Stimulated activated CD4-positive, alpha-beta T cell treated with anti-CD3 and anti-CD28 coated beads, Interleukin-12 subunit alpha, Interleukin-12 subunit beta, amount 100 ng/mL, for 4 hours (primary cell): ENCODE measurements at places on chromosomes 5 and 9.

DNA sequence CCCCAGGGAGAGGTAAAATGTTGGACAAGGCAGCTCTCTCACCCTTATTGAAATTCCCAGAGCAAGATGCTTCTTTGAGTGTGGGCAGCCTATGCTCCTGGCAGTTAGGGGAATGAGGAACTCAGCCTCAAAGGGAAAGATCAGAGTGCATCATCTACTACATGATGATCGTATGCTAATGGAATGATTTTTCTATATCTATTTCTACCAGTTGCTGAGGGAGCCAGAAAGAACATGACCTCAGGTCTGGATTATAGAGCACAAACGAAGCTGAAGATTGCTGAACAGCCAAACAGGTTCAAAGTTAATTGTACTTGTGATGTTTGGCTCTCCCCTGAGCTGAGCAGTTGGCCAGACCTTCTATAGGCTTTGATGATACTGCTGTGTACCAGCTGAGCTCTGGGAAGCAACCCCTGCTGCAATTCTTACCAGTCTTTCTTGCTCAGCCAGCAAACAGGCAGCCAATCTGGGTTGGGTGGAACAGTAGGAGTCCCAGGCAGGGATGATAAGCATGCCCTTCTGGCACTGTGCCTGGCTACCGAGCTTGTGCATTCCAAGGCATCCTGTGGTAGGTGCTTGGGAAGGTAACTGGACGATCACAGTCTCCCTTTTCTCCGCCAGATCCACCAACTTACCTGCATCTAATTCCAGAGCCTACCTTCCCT, 10.3 kb upstream of the FBXL7 start:
- no peak for DNase-seq

DNA sequence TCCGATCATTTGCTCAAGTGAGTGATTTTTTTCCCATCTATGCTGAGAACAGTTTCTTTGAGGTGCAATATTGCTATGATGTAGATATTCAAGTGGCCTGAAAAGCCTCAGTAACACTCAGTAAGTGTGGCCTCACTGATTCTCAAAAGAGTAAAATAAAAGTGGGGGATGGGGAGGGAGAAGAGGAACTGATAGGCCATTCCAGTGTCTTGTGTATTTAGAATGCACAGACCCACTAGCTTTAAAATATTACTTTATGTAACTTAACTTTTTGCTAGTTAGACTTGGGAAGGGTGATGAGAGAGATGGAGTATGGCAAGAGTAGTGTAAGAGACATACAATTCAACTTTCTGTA, 79.5 kb upstream of the ZNF608 start:
- DNase-seq: no peak

DNA sequence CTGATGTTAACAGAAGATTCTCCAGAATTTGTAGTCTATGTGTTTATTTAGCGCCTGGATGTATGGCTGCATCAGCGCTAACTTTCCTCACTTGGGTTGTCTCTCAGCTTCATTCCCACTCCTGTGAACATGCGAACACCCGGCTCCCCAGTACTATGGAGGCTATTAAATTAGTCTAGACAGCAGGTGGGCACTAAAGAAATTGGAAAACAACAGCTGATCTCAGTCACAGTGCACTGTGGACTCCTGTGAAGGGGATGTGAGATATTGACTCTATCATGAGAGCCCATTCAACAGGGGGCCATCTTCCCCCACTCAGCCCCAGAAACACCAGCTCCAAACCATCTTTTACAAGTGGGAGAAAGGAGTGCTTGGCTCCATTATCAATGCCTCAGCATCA, 471.0 kb downstream of the KDM4C start:
- DNase-seq: no peak

DNA sequence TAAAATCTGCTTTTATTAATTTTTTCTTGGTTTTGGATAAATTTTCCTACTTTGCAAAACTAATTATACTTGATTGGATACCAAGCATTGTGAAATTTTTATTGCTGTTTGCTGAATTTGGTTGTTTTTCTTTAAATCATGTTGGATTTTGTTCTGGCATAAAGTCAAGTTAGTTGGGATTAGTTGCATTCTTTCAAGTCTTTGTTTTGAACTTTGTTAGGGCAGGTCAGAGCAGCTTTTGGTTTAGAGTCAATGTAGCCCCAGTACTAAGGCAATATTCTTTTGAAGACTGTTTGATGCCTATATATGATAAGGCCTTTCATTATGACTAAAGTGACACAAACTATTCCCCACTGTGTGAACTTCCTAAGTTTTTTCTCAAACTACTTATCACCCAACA, 531.1 kb downstream of the RASEF start:
- DNase-seq: no peak

DNA sequence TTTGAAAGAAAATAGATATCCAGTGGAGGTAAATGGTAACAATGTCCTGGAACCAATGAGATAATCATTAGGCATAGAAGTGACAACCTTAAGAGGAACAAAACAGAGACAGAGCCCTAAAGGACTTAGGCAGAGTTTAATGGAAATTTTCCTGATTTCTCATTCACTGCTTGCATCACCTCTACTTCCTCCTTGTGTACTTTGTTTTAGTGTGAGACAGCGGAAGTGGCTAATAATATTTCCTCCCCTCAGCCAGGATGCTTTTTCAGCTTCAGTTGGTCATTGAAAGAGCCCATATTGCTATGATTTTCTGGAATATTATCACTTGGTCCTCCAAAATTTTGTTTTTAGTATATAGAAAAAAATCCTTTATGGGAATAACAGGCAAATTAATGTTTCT, 153.4 kb upstream of the MPDZ start:
- DNase-seq: no peak
